ENCODE measurements at places on chromosomes 6 and 20.

DNA sequence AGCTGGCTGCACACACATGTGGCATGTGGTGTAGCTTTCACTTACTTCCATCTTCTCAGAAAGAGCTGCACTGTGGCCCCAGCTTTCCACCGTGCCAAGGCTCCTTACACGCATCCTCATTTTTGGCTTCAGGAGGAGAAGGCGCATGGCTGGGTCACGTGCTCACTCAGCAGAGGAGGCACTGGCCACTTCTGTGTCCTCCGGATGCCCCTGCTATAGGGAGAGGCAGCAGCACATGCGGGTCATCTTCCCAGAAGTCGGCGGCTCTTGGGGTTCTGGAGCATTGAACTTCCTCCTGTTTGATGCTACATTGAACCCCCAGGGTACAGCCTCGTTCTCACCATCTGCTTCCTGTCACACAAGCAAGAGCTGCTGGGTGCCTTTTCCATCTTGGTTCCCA, 111.3 kb downstream of the FAM120B start:
- no peak overlapping the region for H3K27ac ChIP-seq
- H3K27me3 ChIP-seq: no peaks in the 10 kb centered on the region
- no peaks in the 10 kb centered on the region for H3K4me1 ChIP-seq

- no peak overlapping the region for H3K4me3 ChIP-seq
- H3K4me1 ChIP-seq: no peaks in the 10 kb centered on the region
- no peaks in the 10 kb centered on the region for H3K36me3 ChIP-seq
- no peak for DNase-seq
- H3K27me3 ChIP-seq: no peaks in the 10 kb centered on the region
Observed at GRCh38 chr6:21382821-21383449, 210.6 kb upstream of the SOX4 start.

DNA sequence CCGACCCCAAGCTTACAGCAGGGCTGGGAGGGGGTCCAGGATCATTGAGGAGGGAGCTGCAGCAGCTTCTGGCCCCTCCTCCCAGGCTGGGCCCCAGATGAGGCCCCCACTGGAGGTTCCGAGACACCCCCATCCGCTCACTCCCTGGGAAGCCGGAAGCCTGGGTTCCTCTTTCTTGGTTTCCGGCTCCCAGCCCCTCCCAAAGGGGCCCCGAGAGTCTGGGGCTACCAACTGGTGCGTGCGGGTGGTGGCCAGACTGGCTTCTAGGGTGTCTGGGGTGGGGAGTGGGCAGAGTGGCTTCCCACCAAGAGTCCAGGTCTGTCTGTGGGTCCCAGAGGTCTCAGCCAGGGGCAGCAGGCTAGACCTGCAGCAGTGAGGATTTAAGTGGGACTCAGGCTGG, 2.2 kb downstream of the RGS19 start:
- no peak for DNase-seq
- peak overlapping the region; percentile 83 for H3K4me3 ChIP-seq
- no peaks in the 10 kb centered on the region for H3K27me3 ChIP-seq
- peak overlapping the region; percentile 85 for H3K27ac ChIP-seq
- H3K4me1 ChIP-seq: peaks cover 19% of the 10 kb centered on the region

DNA sequence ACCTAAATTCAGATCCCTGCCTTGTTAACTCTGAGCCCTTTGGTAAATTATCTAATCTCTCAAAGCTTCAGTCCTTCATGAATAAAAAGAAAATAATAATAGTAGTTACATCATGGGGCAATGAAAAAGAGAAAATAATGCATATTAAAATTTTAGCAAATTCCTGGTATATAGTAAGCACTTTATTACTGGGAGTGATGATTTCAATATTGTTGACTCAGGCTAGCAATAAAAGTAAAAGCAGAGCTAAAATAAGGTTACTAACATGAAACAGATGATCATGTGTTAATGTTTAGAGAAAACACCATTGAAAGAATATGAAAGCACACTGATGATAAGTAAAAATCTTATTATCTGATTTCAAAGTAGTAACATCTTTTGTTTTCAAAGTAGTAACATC, 13.6 kb downstream of the GINS1 start:
- H3K36me3 ChIP-seq: peaks cover 13% of the 10 kb centered on the region
- no peaks in the 10 kb centered on the region for H3K27me3 ChIP-seq
- no peak overlapping the region for H3K4me3 ChIP-seq
- no peak for DNase-seq
- no peak overlapping the region for H3K27ac ChIP-seq
- no peaks in the 10 kb centered on the region for H3K4me1 ChIP-seq

DNA sequence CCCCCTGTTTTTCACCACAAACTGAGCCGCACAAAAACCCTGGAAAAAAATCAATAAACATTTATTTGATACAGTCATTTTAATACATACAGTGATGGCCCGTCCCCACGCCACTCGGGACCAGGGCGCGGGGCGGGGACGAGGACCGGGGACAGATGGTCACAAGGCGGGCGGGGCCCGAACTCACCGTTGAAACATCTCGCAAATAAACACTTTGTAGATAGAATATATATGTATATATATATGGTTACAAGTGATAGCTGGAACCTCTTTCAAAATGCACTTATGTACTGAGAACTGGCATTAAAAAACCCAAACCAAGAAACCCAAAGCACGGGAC, 418 bp upstream of the UCKL1 start:
- no peak for DNase-seq
- H3K4me1 ChIP-seq: peaks cover 10% of the 10 kb centered on the region
- H3K27me3 ChIP-seq: no peaks in the 10 kb centered on the region
- H3K4me3 ChIP-seq: peak overlapping the region; percentile 43

GRCh38 chr6:158564243-158565121, 4.6 kb downstream of the TMEM181 start:
- H3K27me3 ChIP-seq: no peaks in the 10 kb centered on the region
- no peak overlapping the region for H3K4me3 ChIP-seq
- no peak for DNase-seq
- H3K36me3 ChIP-seq: no peaks in the 10 kb centered on the region
- H3K27ac ChIP-seq: no peak overlapping the region

All from GM12878 (cell line).